ENCODE measurements at places on chromosomes 7 and 10. TPM values are rescaled to one million over a fixed set of nuclear protein-coding genes. Genes with fewer than 3 reads are reported as not detected.

Gene FXYD4
- not detected for total RNA-seq

Gene LRGUK
- not detected for total RNA-seq

Gene WDR91
- total RNA-seq: 33.5 TPM

Gene FBXL13
- total RNA-seq: 10.6 TPM

Gene SYT15
- 2.9 TPM for total RNA-seq

Gene SYT15B
- total RNA-seq: not detected

Gene ZNF25
- 4.9 TPM for total RNA-seq

Gene PRF1
- 1.3 TPM for total RNA-seq

Gene TDRD1
- 0.92 TPM for total RNA-seq

Gene GRM3
- not detected for total RNA-seq

Gene SEPHS1
- 20.1 TPM for total RNA-seq

Gene ZNF488
- not detected for total RNA-seq

Gene SORBS1
- 457 TPM for total RNA-seq

Gene SLC39A12
- not detected for total RNA-seq
